ENCODE measurements at places on chromosomes 5 and 9.

GRCh38 chr5:78157001-78157400 is 137.5 kb downstream of the AP3B1 start:
- DNase-seq = no peak

DNA sequence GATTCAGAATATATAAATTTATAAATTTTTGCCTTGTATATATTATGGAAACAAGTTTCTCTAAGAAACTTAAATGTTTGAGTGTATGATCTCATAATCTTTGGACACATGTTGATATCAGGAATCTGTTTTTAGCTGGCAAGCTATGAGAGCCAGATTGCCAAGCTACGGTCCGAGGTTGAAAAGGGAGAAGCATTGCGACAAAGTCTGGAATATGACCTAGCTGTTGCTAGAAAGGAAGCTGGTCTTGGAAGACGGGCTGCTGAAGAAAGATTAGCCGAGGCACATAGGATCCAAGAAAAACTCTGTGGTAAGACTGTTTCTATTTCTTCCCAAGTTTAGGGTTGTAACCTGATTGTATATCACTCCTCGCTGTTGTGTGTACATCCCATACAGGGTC is 25.9 kb downstream of the CCDC171 start:
- no peak for DNase-seq

DNA sequence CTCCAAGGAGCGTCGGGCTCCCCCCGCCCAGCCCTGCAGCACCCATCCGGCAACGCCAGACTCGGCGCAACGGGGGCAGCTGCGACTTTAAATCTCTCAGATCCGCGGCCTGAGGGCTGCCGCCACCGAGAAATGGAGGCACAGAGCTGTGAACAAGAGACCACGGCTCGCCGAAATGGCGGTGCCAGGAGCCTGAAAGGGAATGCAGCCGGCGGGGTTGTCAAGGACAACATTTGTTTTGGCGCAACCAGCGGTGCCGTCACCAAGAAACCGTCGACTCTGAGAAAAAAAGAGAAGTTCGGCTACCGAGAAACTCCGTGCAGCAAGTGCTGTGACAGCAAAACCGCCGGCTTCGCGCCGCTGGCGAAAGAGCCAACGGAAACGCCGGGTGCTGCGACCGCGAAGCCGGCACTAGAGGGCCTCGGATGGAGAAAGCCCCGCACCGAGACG is 2.1 kb upstream of the ANXA2R start:
- no peak for DNase-seq

DNA sequence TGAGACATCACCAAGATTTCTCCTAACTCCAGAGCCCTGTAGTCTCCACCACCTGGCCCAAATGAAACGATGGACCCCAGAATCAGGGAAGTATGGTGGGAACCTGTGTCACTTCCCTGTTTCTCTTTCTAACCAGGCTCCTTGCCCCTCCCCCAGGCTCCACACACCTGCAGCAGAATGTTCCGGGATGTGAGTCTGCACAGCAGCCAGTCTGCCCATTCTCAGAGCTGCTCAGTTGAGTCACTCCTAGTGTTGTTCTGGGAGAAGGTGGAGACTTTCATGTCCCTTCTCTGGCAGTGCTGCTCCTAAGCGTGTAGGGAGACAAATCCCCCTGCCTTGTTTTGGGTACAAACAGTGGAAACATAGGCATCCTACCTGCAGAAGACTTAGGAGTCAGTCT is 76.0 kb upstream of the XPA start:
- DNase-seq = no peak

DNA sequence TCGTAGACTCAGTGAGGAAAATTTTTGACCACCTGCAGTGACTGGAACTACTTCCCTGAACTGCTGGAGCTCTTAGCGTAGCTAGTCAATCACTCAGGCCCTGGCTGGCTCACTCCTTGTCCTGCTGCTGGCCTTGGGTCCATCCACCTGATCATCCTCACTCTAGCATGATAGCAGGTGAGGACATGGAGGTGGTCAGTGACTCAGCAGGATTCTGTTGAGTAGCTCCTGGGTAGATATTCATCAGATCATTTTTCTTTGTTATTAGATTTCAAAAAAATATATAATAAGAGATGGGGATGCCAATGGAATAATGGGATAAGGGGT is 25.0 kb upstream of the SEMA4D start:
- no peak for DNase-seq

- no peak for DNase-seq
These were observed 6.2 kb downstream of the SURF2 start for GRCh38 chr9:133362359-133363044.

DNA sequence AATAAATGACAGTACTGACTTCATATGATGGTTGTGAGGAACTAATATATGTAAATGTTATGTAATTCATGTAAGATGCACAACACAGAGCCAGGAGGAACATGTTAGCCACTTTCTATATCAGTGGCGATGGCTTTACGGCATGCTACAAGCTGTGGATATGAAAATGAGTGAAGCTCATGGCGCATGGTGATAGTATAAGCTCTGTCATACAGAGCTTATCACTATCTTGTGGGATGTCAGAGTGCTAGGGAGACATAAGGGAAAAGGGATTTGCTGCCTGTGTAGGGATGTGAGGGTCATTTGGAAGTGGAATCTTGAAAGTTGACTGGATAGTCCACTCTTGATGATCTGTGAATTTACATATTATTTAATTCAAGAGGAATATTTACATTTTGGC is 13.6 kb downstream of the CPEB4 start:
- DNase-seq = no peak

- no peak for DNase-seq
These were observed 61.6 kb upstream of the NEURL1B start for GRCh38 chr5:172579403-172579990.

GRCh38 chr5:128695791-128696530 is 157.9 kb upstream of the FBN2 start:
- no peak for DNase-seq

DNA sequence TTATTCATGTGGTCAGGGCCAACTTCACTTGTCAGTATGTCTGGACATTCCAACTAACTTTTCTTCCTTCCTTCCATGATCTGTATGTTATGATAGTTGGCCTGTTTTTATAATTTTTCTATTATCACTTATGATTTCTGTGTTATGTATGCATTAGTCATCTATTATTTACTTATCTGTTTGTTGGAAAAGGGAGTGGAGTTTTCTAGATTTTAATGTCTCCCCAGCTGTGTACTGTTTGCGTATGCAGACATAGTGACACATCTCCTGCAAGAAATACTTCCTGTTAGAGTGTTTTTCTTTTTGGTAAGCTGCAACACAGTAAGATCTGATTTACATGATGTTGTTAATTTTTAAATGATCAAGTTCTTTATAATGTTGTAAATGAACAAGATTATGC is 8.7 kb upstream of the INSYN2B start:
- DNase-seq = no peak

- no peak for DNase-seq
These were observed 421 bp downstream of the RUSC2 start for GRCh38 chr9:35490155-35490909.

GRCh38 chr5:96316487-96316886 is 116.6 kb downstream of the PCSK1 start:
- DNase-seq = no peak

- DNase-seq = no peak
These were observed 4.0 kb upstream of the DEPDC1B start for GRCh38 chr5:60703944-60704343.

DNA sequence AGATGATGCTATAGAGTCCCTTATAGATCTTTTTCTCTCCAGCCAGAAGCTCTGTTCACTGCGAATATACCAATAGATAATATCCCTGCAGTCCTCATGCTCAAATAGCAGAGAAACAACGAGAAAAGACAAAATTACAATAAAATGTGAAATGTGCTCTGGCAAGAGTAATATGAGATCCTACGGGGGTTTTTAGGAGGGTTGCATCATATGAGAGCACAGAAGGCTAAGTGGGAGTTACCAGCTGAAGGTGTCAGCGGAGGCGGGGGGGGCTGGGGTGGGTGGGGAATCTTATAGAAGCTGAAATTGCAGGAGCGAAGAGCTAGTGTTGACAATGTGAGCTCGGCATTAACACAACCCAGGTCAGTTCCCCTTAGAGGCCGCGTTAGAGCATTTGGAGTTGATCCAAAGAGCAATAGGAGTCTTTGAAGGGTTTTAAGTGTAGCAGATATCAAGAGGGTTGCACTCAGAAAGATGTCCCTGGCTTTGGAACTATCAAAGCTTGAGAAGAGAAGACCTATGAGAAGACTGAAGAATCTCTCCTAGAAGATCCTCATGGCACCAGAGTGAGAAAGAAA is 109.7 kb downstream of the BASP1 start:
- DNase-seq = no peak

GRCh38 chr5:14980698-14981097 is 109.1 kb upstream of the ANKH start:
- DNase-seq = no peak

GRCh38 chr9:2082772-2083171 is 67.6 kb downstream of the SMARCA2 start:
- no peak for DNase-seq

- DNase-seq = no peak
These were observed 78.6 kb downstream of the ANXA1 start for GRCh38 chr9:73230251-73230650.

GRCh38 chr5:150615141-150615699 is 25.2 kb upstream of the SYNPO start:
- no peak for DNase-seq

DNA sequence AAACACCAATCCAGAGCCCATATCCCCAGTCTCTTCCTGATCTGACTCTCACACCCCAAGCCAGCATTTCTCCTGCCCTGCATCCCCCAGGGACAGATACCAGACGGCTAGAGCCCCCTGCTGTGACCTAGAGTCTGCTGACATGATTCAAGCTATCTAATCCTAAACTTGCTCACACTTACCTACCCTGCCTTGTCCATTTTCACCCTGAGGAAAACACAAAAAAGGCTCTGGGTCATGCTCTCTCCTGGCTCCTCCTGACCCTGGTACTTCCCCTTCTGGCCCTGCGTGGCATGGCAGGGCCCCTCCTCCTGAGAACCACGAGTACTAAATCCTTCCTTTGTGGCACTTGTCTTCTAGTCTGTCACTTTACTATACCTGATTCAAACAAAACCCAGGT is 2.8 kb upstream of the ARRDC1 start:
- DNase-seq = no peak

GRCh38 chr9:97470076-97470475 is 31.4 kb upstream of the TMOD1 start:
- DNase-seq = no peak

DNA sequence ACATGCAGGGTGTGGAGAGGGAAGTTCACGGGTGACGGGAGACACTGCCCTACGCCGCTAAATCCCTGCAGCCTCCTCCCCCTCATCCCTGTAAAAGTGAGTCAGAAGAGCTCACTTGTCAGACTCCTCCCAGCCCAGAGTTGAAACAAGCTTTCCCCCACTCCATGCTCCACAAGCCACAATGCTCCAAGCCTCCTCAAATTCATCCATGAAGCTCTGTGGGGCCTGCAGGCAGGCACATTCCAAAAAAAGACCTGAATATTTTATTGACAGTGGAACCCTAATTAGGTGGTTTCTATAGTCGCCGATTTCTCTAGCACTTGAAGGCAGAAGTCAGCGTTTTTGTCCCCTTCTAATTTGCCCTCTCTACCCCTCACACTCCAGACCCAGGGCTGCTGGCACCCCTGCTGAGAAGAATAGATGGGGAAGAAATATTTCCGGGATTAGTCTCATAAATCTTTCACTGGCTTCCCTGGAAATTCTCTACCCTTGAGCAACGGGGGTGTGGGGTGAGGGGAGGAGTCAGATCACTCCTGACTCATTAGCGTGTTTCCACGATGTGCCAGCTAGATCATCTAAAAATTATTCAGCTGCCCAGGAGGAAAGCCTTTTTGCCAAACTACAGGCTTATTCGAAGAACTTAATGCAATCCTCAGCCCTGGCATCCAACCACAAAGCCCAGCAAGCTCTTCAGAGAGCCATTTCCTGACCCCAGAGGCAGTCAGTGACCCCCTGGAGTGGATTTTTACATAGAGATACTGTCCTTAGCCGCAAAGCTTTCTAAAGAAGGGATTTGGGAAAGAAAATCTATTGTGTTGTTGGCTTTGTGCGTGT is 97.1 kb downstream of the ENC1 start:
- no peak for DNase-seq

GRCh38 chr5:79181419-79182022 is 54.4 kb upstream of the JMY start:
- DNase-seq = no peak

- no peak for DNase-seq
These were observed 540.9 kb downstream of the KIF4B start for GRCh38 chr5:155554500-155554899.
